NCI-H526 (cell line): ENCODE measurements at places on chromosomes 4 and X.

- no peak for DNase-seq
Observed at GRCh38 chrX:3403748-3404147, 57.3 kb upstream of the MXRA5 start.

DNA sequence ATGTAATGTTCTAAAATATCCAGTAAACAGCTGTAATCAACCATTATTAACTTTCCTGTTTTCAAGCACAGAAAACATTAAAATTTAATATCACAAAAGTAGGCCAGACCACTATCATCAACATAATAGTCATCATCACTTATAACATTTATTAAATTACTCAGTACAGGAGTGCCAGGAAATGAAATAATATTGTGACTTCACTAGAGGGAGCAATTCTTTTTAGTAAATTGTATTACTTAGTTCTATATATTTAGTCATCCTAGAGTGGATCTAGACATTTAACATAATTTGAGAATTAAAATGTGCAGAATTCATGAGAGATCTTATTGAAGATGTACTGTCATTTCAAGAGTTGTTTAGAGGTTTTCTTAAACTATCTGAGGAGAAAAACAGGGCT, 33.6 kb downstream of the PITX2 start:
- no peak for DNase-seq

- no peak for DNase-seq
Observed at GRCh38 chr4:88753658-88754571, 56.3 kb upstream of the NAP1L5 start.

DNA sequence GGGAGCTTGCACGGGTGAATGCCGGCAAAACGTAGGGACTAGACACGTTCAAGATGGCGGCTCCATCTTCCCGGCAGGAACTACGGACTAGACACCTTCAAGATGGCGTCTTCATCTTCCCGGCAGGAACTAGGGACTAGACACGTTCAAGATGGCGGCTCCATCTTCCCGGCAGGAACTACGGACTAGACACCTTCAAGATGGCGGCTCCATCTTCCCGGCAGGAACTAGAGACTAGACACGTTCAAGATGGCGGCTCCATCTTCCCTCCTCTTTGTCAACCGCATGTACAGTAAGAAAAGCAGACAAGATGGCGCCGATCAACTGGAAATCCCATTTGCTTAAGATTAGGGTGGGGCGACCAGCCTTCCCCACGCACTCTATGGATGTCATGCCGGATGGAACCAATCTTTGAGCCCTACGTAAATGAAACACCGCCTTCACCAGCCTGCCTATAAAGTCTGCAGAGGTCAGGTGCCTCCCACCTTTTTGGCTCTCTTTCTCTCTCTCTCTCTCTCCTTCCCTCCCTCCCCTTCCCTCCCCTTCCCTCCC, 222.4 kb downstream of the CRLF2 start:
- DNase-seq: peak; percentile 21

DNA sequence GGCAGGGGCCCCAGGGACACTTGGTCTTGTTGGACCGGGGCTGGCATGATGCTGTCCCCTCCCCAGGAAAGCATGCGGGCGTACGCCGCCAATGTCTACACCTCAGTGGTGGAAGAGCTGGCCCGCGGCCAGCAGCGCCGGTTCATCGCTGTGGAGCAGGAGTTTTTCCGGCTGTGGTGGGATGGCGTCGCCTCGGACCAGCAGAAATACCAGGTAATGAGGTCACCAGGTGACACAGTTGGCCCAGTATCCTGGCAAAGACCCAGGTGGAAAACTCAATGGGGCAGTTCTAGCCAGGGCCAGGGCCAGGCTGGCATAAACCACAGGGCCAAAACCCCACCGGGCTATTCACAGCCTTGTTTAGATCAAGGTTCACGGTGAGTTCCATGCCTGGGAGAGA, 1.5 kb downstream of the MAN2B2 start:
- no peak for DNase-seq

- no peak for DNase-seq
Observed at GRCh38 chr4:65508168-65508567, 162.1 kb downstream of the EPHA5 start.

DNA sequence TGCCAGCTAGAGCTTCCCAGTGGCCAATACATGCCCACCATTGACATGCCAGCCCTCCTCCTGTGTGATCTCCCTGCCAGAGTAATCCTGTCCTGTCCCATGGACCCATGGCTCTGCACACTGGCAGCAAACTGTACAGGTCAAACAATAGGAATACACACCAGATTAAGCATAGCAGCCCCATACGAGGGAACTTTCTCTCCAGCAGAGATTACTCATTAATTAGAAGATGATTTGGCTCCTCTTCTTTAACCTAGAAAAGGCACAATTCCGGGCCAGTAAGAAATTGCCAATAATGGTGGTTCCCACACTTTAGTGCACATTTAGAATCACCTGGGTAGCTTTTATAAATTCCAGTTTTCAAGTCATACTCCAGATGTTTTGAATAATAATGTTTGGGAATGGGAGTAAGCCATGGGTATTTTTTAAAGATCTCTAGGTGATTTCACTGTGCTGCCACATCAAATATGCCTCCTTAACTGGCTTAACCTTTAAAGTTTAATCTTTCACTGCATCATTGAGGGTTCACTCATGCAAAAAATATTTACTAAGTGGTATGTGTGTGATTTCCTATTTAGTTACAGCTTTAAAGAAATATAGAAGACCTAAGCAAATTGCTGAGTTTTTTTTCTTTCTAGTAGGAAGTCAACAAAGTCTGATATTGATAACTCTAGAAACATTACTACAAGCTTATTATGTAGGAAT, 277.6 kb upstream of the NWD2 start:
- no peak for DNase-seq

- DNase-seq: no peak
Observed at GRCh38 chr4:85967872-85968271, 392.0 kb downstream of the MAPK10 start.
